Stimulated activated CD8-positive, alpha-beta memory T cell treated with anti-CD3 and anti-CD28 coated beads, Interleukin-7, amount 100 ng/mL, for 4 hours (primary cell): ENCODE measurements at places on chromosomes 1 and 21.

- no peak for DNase-seq
These were observed 26.3 kb upstream of the TGFBR3 start for GRCh38 chr1:91912266-91912665.

DNA sequence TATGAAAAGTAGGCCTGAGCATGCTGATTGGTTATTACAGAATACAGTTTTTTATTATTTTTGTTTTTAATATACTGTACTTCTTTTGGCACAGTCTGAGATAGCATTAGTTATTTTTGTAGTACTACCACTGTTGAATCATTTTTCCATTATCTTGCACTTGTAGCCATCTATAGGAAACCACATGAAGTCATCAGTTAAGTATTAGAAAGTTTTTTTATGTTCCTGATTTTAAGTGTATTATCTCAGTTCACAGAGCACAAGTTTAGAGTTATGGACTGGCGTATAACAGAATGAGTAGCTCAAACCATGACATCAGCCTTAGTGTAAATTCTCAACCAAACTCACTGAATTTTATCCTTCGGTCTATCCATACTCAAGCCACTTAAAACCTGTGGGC lies 22.8 kb downstream of the DHX9 start:
- no peak for DNase-seq

DNA sequence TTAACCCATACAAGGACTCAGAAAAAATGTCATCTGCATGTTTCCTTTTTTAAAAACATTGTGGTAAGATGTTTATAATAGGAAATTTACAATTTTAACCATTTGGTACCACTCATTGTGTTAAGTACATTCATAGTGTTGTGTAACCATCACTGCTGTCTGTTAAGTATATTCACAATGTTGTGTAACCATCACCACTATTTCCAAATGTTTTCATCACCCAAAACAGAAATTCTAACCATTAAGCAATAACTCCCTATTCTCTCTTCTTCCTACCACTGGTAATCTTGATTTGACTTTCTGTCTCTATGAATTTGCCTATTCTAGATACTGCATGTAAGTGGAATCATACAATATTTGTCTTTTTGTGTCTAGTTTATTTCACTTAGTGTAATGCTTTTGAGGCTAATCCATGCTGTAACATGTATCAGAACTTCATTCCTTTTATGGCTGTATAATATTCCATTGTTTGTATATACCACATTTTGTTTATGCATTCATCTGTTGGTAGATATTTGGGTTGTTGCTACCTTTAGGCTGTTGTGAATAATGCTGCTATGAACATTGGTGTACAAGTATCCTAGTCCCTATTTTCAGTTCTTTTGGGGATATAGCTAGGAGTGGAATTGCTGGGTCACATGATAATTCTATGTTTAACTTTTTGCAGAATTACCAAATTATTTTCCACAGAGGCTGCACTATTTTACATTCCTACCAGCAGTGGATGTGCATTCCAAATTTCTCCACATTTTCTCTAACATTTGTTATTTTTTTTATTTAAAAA lies 14.1 kb downstream of the HIPK1 start:
- DNase-seq = no peak

DNA sequence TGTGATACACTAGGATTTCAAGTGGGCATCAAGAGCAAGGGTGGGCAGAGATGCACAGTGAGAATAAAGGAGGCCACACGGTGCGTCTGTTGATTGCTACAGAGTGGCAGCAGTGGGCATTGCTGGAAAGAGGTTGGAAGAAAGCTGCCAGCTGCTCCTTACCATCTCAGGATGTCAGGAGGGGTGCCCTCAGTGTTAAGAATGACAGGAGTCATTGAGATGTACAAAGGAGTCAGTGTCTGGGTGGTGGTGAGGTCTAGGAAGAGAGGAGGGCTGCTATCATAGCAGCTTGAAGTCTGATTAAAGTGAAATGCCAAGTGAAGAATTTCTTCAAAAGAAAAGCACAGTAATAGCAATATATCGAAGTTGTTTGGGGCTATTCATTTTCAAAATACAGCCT lies 992.7 kb downstream of the TTLL7 start:
- no peak for DNase-seq

GRCh38 chr21:45353200-45353599 lies 51.8 kb upstream of the COL18A1 start:
- no peak for DNase-seq

- no peak for DNase-seq
These were observed 404.5 kb upstream of the ADAMTS5 start for GRCh38 chr21:27371115-27371974.

- DNase-seq = no peak
These were observed 5.0 kb downstream of the SYT11 start for GRCh38 chr1:155864393-155864792.

DNA sequence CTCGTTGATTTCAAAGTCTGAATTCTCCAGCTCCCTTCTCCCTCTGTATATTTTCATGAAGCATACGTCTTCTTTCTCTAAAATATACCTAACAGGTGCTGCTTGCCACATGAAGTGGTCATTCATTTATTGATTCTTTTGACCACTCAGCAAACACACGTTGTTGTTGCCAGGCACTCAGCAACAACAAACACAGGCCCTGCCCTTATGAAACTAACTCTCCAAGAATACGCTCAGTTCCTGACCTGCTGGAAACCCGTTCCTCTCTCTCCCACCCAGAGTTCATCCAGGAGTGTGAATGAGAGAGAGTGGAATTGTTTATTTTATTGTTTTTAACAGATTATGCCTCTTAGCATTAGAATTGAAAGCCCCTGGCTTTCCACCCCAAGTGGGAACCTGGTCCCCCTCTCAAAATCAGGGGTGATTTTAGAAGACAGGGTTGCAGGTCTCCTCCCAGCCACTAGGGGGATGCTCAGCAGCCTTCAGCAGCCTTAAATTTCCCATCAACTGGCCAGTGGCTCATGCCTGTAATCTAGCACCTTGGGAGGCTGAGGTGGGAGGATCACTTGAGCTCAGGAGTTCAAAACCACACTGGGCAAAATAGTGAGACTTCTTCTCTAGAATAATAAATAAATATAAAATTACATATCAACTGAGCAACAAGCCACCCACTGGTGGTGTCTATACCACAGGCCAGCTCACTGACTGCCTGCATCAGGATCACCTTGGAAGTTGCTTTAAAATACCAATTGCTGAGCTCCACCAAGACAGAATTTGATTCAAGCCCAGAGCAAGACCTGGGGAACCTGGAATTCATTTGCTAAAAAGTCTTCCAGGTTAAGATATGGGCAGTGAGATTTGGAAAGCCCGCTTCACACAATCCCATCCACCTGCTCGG lies 181.0 kb upstream of the KLHDC7A start:
- DNase-seq = no peak

DNA sequence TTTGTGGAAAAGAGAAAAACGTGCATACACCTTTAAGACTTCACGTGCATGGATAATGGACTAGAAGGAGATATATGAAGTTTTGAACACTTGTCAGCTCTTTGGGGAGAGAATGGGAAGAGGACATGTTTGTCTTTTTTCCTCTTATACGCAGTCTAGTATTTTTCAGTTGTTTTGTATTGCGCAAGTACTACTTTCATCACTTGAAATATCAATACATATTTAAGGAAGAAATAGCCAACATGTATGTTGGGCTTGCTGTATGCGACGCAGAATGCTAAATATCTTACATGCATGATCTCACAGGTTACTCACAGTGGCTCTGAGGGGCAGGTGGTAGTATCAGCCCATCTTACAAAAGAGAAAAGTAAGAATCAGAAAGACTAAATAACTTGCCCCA lies 176.5 kb upstream of the RUNX1 start:
- DNase-seq = no peak

GRCh38 chr1:196400478-196401451 lies 207.5 kb downstream of the KCNT2 start:
- DNase-seq = no peak

DNA sequence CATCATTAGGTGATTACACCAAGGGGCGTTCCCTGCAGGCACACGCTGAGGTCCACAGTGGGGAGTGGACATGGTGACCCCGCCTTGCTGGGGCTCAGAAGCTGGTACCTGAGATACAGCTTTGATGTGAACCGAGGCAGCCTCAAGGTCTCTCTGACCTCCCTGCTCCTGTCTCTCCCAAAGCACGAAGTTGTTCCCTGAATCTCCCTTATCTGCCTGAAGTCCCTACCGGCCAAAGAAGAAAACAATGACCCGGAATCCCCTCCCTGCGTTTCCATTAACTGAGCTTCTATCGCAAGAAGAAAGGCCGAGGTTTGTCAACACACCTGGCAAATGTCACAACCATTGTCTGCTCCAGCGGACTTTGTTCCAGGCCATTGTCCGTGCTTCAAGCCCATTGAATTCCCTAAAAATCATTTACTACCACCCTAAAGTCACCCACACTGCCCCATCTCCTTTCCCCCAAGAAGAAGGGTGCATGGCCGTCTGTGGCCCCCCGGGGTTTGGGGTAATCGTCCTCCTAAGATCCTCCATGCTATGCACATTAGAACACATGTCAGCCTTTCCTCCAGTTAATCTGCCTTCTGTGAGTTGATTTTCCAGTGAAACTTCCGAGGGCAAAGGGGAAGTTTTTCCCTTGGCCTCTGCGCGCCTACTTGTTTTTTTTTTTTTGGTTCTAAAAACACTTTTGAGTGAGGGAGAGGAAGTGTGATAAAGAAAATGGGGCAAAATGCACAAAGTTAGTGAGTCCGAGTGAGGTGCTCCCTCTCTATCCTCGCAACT lies 48.1 kb upstream of the COL18A1 start:
- no peak for DNase-seq

GRCh38 chr1:66393586-66394287 lies 140.2 kb upstream of the SGIP1 start:
- DNase-seq = no peak

DNA sequence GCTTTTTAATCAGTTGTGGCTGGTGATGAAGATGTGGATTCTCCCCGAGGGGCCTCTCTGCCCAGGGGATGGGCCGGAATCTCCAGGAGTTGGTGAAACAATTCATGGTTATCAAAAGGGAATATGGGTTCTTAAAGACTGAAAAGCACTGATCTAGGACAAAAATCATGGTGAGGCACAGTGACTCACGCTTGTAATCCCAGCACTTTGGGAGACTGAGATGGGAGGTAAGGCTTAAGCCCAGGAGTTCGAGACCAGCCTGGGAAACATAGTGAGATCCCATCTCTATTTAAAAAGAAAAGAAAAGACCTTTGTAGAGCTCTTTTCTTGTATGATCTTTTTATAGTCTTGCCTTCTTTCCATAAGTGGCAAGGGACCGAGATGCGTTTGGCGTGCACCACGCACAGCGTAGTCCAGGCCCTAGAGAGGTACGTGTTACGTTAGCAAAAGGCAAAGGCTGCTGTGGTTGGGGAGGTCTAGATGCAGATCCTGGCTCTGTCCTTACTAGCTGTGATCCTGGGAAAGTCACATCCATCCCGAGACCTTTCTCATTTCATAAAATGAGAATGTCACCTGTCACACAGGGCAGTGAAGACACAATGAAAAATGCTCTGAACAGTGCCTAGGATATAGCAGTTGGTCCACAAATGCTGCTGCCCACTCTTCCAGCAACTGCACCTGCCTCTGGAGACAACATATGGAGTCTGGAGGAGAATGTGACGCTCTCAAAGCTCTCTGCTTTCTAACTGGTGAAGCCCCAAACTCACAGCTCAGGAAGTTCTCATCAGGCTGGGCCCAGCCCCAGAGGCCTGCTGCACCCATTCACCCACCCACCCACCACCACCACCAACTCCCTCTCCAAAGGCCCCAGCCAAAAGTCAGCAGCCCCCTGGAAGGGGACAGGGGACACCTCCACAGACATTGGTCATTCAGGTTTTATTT lies 54.8 kb downstream of the KIF21B start:
- no peak for DNase-seq

DNA sequence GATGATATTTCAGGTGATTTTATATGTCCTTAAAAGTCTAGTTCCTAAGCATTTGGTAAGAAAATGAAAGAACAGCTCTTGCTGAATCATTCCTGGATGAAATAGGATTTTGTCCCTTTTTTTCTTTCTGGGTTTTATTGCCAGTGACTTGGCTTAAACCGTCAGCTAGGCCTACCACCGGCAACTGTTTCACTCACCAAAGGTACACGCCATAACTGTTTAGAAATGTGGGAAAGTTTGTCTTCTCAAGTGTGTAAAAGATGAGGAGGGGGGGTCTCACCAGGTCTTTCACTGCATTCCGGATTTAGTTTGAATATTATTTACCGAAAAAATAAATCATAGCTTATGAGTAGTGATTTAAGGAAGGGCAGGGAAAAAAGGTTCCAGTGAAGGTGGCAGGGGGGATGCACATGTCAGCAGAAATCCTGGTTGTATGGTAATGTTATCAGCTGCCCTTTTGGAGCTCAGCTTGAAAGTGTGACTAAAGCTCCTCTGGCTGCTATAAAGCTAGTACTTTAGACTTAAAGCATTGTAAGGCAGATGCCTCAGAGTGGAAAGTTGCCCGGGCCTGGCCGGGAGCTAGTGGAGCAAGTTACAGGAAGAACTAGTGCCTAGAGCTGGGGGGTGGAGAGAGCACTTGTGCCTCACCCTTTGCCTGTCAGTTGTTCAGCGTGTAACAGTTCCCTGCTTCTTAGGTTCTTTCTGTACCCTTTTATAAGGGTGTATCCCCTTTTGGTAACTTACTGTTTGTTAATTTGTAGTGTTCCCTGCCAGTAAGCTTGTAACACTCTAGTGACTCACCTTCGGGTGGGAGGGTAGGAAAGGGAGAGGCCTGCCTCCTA lies 3.1 kb downstream of the ATP1A1 start:
- DNase-seq = peak; percentile 18

DNA sequence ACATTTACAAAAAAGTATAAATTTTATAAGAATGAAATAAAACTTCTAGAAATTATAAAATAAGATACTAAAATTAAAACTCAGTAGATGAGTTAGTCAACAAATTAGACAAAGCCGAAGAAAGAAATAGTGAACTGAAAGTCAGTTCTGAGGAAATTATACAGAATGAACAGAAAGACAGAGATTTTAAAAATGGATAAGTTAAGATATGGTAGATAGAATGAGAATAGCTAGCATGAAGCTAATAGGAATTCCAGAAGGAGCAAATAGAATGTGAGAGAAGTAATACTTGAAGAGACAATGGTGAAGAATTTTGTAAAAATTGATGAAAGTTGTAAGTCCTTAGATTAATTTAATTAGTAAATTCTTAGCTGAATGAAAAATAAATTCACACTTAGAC lies 430.4 kb upstream of the RUNX1 start:
- no peak for DNase-seq
